NCI-H1694 (cell line): ENCODE measurements at places on chromosomes 12 and 14.

DNA sequence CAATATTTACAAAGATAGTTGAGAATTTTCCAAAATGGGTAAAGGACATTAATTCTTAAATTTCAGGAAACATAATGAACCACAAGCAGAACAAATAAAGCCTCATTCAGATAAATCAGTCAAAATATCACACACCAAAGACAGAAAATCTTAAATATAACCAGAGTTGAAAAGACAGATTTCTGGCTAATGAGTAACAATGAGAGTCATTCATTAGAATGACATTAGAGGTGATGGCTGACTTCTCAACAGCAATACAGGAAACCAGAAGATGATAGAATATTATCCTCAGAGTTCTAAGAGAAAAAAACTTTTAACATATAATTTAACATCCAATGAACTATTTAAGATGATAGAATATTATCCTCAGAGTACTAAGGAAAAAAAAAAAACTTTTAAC is 124.2 kb downstream of the DENND5B start:
- no peak for DNase-seq

GRCh38 chr14:39229222-39229543 is 4.5 kb upstream of the MIA2 start:
- DNase-seq: no peak

DNA sequence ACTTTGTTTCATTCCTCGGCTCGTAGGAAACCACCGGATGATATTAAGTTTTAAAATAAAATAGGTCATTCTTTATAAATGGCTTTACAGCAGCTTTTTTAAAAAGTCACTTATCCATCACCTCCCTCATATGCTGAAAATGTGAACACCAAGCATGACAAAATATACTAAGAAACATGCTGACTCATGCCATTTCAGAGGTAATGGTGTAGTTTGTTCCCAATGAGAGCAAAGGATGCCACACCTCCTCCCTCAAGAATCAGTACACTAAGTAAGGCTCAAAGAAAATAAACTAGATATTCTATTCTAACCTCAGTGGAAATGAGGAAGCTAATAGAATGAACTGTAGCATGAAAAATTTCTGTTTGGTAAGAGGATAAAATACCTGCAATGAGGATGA is 5.5 kb upstream of the DIO2 start:
- no peak for DNase-seq

DNA sequence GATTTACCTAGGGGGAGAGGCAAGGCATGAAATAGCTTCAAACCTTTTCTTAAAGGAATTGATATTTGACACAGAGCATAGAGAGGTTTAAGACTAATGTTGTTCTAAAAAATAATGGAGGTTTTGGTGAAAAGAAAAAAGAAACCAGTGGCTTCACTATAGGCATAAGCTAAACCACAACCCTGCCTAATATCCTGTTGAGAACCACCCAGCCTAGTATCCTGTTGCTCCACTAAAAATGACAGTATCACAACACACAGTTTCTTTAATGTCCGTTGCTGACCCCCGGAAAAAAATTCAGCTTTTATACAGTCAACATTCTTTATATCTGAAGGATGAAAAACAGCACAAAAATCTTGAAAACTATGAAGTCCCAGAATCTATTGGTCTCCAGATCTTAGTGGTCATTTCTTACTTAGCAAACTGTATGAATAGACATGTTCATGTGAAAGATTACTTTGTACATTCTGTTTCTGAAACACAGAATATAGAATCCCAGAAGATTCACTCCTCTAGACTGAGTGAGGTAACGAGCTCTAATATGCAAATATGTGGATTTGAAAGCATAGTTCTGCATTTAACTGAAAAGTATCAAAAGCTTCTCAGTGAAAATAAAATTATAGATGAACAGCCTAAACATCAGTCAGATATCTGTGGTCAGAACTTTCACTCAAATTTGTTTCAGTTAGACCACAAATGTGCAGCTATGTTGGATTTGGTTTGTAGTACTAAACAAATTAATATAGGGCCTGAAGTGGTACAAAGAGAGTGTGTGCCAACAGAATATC is 40.5 kb downstream of the GALC start:
- DNase-seq: no peak

- DNase-seq: no peak
These were observed 11.2 kb upstream of the PRPH start for GRCh38 chr12:49283541-49284429.

DNA sequence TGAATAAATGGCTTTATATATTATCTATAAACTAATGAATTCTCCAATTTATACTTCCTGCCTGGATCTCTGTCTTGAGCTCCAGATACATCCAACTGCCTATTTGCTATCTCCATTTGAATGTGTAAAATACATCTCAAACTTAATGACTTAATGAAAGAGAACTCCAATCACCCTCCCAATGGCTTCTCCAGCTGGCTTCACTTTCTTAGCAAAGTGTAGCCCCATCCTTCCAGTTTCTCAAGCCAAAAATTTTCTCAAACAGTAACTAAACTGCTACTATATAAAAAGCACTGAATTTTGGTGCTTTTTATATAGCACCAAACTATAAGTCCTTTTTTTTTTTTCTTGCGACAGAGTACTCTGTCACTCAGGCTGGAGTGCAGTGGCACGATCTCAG is 2.6 kb downstream of the CRY1 start:
- DNase-seq: no peak
